ENCODE measurements at places on chromosomes 2 and 18. TPM values are rescaled to one million over a fixed set of nuclear protein-coding genes. Genes with fewer than 3 reads are reported as not detected.

MGAT5 gene
- total RNA-seq, result 21.2 TPM

DNA sequence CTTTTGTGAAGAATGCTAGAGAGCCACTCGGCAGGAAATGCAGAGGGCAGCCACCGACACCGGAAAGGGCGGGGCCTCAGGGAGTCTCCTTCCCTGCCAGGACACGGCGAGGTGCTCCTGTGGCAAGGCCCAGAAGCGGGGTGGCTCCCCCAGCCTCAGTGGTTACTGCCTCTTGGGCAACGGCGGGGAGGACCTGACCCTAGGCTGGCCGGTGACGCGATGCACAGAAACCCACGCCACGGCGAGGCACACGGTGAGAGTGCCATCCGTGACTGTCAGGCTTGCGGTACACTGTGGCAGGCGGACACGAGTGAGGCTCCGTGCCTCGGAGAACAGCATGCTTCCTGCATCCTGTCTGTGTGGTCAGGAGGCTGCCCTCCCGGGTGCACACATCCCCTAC is 47.8 kb downstream of the ZAP70 start:
- no peak for DNase-seq

APCDD1 gene
- total RNA-seq, result 6.8 TPM

GRCh38 chr2:109285244-109285651 is 156.2 kb downstream of the SH3RF3 start:
- peak; percentile 75 for DNase-seq

OR6B2 gene
- not detected for total RNA-seq

ALPI gene
- not detected for total RNA-seq

MDH1B gene
- 1.2 TPM for total RNA-seq

All from M059J (cell line).